A549 (cell line): ENCODE measurements at places on chromosomes 12 and 14.
A peak's percentile ranks its signal among the peaks of the same experiment; 100 is the strongest.

- peak; percentile 23 for DNase-seq
These were observed 50.7 kb downstream of the SLC2A13 start for GRCh38 chr12:40055228-40055579.

GRCh38 chr12:111181143-111181726, 187.7 kb downstream of the PHETA1 start:
- no peak for DNase-seq

DNA sequence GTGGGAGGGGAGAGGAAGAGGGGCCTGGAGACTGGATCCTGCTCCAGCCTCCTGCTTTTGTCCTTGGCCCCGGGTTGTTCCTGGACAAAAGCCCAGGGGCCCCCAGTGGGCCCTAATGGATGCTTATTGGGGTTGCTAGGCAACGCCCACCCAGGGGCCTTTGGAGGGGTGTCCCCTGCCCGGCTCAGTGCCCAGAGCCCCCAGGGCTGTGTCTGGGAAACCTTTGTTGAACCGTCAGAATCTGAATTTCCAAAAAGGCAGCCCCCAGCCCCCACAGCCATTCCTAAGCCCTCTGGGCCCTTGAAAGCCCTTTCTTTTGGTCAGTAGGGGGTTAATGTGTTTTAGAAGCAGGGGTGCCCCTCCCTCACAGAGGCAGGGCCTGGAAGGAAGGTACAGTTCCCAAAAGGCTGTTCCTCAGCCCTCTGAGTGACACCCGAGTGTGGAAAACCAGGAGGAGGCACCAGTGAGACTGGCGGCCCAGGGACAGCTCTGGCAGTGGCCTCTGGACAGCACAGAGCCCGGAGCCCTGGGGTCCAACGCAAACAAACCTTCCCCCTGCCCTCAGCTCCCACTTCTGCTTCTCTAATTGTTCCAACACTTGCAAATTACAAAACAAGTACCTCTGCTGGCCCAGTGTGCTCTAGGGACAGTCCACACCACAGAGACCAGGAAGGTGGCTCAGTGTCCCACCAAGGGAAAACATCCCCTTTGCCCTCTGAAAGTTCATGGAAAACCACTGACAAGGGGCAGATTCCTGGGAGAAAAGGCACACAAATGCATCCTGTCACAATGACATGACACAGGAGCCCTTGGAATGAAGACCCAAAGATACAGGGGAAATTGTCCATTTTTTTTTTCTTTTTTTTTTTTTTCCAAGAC, 19.4 kb downstream of the HHIPL1 start:
- DNase-seq, result no peak

DNA sequence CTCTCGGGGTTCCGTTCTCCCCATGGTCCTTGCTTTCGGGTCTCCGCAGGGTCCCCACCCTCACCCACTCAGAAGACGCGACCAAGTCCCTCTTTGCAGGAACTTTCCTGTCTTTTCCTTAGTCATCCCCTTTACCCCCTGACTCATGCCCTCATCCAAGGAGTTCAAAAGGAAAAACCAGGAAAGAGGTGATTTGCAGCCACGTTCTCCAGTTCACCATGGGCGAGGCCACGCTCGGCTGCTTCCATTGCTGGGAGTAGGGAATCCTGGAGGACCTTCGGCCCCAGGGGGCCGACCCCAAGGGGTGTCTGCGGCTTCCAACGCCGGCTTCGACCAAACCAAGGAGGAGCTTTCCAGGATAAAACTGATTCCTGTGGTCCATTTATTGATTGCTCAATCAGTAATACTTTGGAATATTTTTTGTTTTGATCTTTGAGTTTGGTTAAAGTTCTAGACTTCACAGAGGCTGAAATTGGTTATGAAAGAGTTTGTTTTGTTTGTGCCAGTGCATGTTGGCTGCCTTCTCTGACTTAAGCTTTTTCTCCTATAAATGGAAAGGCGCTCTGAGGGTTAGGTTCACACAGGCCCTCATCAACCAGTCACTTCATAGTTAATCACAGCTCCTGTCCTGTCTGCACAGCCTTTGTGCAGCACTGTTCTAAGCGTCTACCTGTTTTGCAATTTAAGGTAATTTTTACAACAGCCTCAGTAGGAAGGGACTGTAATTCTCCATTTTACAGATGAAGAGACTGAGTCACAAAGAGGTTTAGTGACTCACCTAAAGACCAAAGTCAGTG, 827 bp downstream of the ALDH2 start:
- peak; percentile 67 for DNase-seq

DNA sequence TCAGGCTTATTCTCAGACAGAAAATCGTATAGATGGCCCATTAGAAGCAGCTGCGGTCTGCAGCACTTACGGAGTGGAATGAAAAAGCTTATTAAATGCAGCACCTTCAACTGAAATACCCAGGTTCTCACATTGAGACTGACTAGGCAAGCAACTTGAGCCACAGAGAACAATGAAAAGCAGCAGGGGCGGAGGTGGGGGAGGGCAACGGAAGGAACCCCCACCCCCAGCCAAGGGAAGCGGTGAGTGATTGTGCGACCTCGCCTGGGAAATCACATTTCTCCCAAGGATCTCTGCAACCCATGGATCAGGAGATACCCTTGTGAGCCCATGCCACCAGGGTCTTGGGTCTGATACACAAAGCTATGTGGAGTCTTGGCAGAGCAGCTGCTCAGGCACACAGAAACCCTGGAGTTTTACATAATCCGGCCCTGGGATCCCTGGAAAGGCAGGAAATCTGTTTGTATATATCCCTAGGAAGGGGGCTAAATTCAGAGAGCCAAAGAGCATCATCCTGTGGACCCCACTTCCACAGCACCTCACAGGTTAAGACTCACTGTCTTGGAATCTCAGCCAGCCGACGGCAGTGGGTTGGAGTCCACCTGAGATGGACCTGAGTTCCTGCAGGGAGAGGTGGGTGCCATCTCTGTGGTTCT, 38.1 kb downstream of the PZP start:
- DNase-seq, result no peak

- DNase-seq, result no peak
These were observed 134.4 kb upstream of the SOX5 start for GRCh38 chr12:24083838-24084237.

DNA sequence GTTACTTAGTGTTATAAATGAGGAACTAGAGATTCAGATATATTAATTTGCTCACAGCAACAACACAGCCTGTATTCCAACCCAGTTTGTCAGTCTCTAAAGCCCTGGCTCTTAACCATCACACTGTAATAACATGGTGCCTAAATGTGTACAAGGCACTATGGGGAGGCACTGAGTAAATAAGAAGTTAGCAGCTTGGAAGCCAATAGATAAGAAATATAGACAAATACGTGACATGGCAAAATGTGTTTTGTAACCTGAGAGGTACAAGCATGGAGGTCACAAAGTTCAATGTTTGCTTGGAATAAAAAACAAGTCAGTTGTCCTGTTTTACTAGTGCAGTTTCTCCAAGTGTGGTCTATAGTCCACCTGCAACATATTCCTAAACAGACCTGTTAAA, 16.3 kb upstream of the SLCO1A2 start:
- DNase-seq, result no peak

- no peak for DNase-seq
These were observed 5.5 kb downstream of the CARMIL3 start for GRCh38 chr14:24057271-24057670.

GRCh38 chr12:58095002-58095401, 153.6 kb downstream of the ATP23 start:
- DNase-seq, result no peak

GRCh38 chr14:68416171-68416570, 376.7 kb downstream of the ZFP36L1 start:
- no peak for DNase-seq

GRCh38 chr14:91796617-91797347, 64.9 kb upstream of the CATSPERB start:
- DNase-seq, result no peak

- no peak for DNase-seq
These were observed 22.0 kb downstream of the GALC start for GRCh38 chr14:87971010-87971409.

DNA sequence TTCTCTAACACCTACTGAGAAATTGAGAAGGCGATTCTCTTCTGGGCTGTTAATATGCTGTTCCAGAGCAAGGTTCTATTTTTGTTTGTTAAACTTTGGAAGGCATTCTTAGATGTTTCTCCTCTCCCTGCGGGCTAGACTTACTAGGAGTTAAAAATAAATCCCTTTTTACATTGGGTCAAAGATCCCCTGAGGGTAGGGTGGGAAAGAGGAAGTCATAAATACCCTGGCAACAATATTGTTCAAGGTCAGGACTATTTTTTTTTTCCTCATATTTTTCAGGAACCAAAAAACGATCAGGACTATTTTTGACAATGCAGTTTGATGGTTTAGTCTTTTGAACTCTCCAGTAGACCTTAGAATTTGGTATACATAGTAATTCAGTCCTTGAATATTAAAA, 12.0 kb upstream of the SLC2A14 start:
- DNase-seq, result no peak

GRCh38 chr12:53389702-53390101, 9.7 kb downstream of the SP1 start:
- no peak for DNase-seq

DNA sequence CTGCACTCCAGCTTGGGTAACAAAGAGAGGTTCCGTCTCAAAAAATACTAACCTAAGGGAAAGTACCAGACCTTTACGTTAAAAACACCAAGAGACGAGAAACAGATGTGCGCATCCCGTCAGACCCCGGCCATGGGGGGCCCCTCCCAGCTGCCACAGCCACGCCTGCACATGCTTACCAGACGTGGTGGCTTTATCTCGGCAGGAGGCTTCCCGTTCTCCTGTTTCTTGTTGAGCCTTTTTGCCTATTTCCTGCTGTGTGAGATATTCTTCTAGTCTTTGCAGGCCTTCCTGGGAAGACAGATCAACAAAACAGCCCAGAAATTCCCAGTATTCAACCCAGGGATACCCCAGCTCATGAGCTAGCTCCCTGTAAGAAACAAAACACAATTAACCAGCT, 23.6 kb downstream of the PGAM5 start:
- DNase-seq, result no peak
